ENCODE measurements at places on chromosomes 3 and 15. TPM values are rescaled to one million over a fixed set of nuclear protein-coding genes. Genes with fewer than 3 reads are reported as not detected.

The REC114 gene
- polyA plus RNA-seq, result not detected

The HDC gene
- not detected for polyA plus RNA-seq

The C2CD4A gene
- not detected for polyA plus RNA-seq

The ALDH1A3 gene
- 430 TPM for polyA plus RNA-seq

The VILL gene
- polyA plus RNA-seq, result 1.8 TPM

The STX19 gene
- polyA plus RNA-seq, result 0.10 TPM

The LYZL4 gene
- not detected for polyA plus RNA-seq

The SLC28A2 gene
- polyA plus RNA-seq, result not detected

The PAK6 gene
- 24.6 TPM for polyA plus RNA-seq

Data from mammary epithelial cell (primary cell).